ENCODE measurements at places on chromosomes 5 and 9. TPM values are rescaled to one million over a fixed set of nuclear protein-coding genes. Genes with fewer than 3 reads are reported as not detected.

Gene SGCD
- 7.8 TPM for polyA plus RNA-seq

Gene BRD9
- polyA plus RNA-seq, result 41.0 TPM

Gene GLDC
- 41.1 TPM for polyA plus RNA-seq

Gene SPRY4
- polyA plus RNA-seq, result 28.5 TPM

Gene ERMP1
- polyA plus RNA-seq, result 16.2 TPM

Gene ECM2
- polyA plus RNA-seq, result 6.1 TPM

Gene C5orf58
- polyA plus RNA-seq, result 1.8 TPM

Gene FGF10
- 3.0 TPM for polyA plus RNA-seq

Gene SPEF2
- 18.5 TPM for polyA plus RNA-seq

Gene FOXD4
- 1.4 TPM for polyA plus RNA-seq

Gene C1QTNF2
- 5.6 TPM for polyA plus RNA-seq

Gene TAS2R1
- not detected for polyA plus RNA-seq

Gene SH2D3C
- polyA plus RNA-seq, result 23.8 TPM

Gene SLC9A3
- polyA plus RNA-seq, result 7.2 TPM

Gene FOXD4L3
- polyA plus RNA-seq, result 0.81 TPM
